SIG-M5 (cell line): ENCODE measurements at places on chromosomes 5 and 9.

GRCh38 chr9:8679371-8679822 is 879.8 kb upstream of the DMAC1 start:
- no peak for DNase-seq

DNA sequence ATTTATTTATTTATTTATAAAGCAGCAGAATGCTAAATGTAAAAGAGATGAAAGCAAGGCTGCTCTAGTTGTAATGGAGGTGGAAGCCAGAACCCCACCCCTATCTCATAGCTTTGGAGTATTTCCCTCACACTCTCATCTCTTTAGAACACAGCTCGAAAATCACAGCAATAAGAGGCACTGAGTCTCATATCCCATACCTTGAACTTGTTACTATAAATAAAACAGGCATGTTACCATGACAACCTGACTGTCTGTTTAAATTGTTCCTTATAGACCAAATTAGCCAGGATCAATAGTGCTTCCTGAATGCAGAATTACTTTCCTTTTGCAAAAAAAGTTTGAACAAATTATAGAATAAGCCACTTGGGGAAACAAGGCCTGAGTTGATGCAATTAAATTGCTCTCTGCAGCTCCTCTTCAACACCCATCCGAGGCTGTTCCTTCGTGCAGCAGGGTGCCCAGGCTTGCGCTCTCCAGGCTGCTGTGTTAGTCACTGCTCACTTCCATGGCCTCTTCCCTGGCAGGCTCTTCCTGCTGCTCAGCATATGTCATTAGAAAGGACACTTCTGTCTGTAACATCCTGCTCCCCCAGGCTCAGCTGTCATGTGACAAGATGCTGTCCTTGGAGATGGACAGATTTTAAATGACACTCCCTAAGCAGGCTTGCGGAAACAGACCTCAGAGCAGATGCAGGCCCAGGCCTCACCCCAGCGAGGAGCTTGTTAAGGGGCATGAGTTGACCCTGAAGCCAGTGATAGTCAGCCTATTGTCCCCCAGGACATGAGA is 120.2 kb downstream of the CARTPT start:
- DNase-seq, result no peak

DNA sequence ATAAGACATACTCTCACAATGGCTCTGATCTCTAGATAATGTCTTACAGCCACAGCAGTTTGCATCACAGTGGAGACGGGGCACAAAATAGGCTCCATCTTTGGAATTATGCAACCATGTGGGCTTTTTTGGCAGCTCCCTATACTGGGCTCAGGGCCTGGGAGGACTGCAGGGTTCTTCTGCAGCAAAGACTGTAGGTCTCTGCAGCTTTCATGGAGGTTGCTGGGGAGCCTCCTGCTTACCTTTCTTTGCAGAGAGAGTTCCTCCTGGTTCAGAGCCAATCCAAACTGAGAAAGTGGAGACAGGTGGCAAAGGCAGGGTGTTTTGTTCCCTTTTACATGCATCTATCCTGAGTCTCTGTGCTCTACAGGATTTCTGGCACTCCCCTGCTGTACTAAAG is 558.0 kb downstream of the TLR4 start:
- no peak for DNase-seq

- no peak for DNase-seq
Measured at GRCh38 chr9:84542554-84542953, 127.0 kb upstream of the NTRK2 start.

- no peak for DNase-seq
Measured at GRCh38 chr5:16863469-16863946, 72.6 kb downstream of the MYO10 start.

DNA sequence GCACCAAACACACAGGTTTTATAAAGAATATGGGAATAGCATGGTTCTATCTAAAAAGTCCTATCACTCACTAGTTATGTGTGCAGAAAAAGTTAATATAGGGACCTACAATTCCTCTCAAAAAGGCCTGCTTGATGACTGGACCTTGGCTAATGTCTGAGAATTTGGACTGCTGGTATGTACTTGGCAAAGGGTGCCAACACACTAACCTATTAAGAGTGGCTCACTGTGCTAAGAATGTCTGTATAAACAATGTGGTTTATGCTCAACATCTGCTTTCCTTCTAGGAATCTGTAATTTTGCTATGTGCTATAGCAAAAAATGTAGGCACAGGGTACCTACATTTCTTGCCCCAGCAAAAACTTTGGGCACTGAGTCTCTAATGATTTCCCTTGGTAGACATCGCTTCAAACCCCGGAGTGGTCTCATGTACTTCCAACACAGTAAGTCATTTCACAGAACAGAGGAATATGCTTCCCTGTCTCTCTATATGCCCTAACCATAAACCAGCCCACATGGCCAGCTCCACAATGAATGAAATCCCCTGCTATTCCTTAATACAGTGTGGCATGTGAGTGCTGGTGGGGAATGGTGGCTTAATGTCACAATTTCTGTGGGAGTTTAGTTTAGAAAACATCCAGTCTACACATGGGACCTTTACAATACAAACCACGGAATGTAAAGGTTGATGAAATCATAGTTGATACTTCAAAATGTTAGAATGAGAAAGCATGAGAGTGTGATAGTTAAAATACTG is 101.7 kb downstream of the UBAP2 start:
- no peak for DNase-seq

GRCh38 chr5:68067976-68068603 is 147.5 kb upstream of the PIK3R1 start:
- DNase-seq, result no peak

DNA sequence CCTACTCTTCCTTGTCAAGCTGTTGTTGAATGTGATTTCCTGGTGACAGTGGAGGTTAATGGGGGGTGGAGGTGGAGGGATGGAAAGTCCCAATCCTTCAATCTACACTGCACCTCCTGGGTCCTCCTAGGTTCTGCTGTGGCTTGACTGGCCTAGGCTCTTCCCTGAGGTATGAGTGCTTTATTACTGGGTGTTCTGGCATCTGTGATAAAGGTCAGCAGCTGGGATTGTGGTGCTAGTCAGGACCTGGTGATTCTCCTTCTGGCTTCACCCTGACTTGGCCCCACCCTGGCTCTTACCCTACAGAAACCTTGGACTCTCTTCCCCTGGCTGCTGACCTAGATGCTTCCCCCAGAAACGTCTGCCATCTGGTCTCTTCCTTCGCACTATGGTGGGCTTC is 194.3 kb downstream of the ARHGEF28 start:
- no peak for DNase-seq

GRCh38 chr5:106545325-106545724 is 1125.4 kb downstream of the EFNA5 start:
- DNase-seq, result no peak

- no peak for DNase-seq
Measured at GRCh38 chr5:145076040-145076439, 759.1 kb downstream of the PRELID2 start.
